ENCODE measurements at places on chromosomes 12 and 14.

DNA sequence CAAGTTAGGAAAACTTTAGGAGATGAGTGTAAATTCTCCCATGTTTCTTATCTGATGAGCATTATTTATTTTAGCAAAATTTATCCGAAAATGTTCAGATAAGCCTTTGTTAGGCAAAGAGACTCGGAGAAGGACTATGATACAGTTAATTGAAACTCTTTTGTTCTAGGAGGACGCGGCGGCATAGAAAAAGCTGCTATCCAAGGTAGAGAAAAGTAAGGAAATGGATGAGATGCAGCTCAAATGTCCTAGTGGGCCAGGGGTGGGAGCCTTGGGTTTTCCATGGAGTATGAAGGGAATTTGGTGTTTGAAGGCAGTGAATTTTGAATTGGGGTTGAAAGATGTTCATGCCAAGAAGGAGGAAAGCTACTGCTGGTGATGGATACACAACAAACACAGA lies 1504.5 kb downstream of the AACS start:
- DNase-seq: no peak

DNA sequence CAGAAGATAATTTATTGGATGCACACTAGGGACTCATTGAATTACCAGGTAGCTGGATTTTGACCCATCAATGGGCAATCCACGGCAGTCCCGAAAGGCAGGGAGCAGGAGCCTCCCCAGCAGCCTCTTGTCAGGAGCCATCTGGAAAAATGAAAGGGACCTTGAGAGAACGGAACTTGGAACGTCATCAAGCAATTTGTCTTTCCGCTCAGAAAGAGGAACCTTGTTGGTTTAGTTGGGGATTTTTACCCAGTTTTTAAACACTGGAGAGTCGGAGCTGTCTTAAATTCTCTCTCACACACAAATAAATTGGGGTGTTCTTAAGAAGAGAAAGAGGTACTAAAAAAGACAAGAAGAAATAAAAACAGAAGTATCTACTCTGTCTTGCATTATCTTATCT lies 1351.7 kb upstream of the TMEM132C start:
- DNase-seq: no peak

GRCh38 chr12:53217051-53217930 lies 10.2 kb upstream of the ITGB7 start:
- no peak for DNase-seq

GRCh38 chr14:99407416-99407815 lies 73.2 kb downstream of the SETD3 start:
- DNase-seq: no peak

DNA sequence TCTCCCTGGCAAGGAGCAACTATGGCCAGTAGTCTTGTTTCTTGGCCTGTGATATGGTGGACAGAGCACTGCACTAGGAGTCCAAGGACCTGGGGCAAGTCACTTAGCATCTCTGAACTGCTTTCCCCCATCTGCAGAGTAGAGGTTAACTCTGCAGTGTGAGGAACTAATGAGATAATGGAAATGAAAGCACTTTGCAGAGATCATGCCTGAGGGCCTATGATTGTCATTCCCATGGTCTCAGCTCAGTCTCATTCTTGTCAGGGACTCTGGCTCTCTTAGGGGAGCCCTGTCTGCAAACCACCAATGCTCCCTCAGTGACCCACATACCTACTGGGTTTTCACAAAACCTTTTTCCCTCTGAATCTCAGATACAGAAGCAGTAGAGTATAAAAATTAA lies 6.5 kb upstream of the PNMA1 start:
- no peak for DNase-seq

- DNase-seq: no peak
Observed at GRCh38 chr14:51676549-51676948, 24.8 kb downstream of the FRMD6 start.

DNA sequence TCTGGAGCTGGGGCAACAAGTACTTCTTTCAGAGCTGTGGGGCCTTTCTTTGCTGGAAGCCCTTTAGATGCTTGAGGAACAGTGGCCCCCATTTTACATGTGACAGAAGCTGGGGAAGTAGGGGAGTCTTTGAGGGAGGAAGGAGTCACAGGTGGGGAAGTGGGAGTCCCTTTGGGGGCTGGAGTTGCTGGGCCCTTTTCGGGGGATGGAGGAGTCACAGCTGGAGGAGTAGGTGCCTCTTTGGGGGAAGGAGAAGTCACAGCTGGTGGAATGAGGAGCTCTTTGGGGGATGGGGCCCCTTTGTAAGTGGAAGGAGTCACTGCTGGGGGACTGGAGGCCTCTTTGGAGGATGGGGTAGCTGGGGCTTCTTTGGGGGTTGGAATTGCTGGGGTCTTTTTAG lies 8.6 kb downstream of the NACA start:
- no peak for DNase-seq

- peak; percentile 72 for DNase-seq
Observed at GRCh38 chr14:64721391-64721791, 17.2 kb downstream of the PLEKHG3 start.

- DNase-seq: no peak
Observed at GRCh38 chr14:104650981-104651875, 38.2 kb upstream of the INF2 start.

- DNase-seq: no peak
Observed at GRCh38 chr12:74242088-74242487, 295.5 kb upstream of the ATXN7L3B start.

GRCh38 chr12:77224346-77224745 lies 159.0 kb upstream of the E2F7 start:
- DNase-seq: no peak

DNA sequence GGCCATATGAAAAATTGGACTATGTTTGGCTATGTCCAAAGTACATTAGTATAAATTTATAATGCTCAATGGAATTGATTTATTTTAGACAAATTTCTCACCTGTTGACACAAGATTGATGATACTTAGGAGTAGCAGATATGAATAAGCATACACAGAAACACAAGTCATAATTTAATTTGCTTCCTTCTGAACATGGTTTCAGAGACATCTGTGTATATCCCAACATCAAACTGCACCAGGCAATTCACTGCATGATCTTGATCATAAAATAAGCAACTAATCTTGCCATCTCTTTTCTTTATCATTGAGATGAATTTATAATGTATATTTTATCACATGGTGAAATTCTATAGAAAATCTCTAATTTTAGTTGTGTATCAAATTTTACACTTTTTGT lies 3.8 kb downstream of the CLECL1 start:
- no peak for DNase-seq

GRCh38 chr12:11901701-11902524 lies 168.8 kb upstream of the BCL2L14 start:
- DNase-seq: no peak

GRCh38 chr14:76713121-76713520 lies 48.1 kb upstream of the VASH1 start:
- DNase-seq: peak; percentile 32

DNA sequence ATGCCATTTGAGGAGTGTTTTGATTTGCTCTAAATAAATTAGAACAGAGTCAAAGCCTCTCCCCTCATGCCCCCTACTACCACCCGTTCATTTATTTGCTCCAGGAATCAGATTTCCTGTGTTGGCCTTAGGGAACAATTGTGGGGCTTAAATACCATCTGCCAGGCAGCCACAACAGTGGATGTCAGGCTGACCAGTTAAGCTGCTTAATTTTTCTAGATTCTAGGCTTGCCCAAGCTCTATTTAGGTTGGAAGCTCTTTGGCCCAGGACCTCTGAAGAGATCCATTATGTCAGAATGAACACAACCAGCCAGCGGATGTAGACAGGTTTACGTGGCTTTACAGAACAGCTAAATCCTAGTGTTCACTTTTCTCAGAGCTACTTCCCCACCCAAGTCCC lies 1.0 kb upstream of the TIMELESS start:
- no peak for DNase-seq

DNA sequence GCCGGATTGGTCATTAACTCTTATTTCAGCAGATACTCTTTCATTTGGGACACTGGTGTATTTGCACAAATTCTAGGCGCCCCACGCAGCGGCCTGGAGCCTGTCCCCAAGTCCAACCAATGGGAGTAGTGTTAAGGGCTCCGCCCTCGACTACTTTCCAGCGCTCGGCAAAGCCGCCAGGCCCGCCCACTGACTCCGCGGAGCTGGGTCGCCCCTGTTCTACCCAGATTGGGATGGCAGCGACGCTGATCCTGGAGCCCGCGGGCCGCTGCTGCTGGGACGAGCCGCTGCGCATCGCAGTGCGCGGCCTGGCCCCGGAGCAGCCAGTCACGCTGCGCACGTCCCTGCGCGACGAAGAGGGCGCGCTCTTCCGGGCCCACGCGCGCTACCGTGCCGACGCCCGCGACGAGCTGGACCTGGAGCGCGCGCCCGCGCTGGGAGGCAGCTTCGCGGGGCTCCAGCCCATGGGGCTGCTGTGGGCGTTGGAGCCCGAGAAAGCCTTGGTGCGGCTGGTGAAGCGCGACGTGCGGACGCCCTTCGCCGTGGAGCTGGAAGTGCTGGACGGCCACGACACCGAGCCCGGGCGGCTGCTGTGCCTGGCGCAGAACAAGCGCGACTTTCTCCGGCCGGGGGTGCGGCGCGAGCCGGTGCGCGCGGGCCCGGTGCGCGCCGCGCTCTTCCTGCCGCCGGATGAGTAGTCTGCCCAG lies at the start of gene ACOT6:
Gene ACOT6 (plus strand): TSS at position 179 of the 707 bp plus-strand sequence. CDS start 55 bp downstream, at position 234.
- peak; percentile 96 for DNase-seq

DNA sequence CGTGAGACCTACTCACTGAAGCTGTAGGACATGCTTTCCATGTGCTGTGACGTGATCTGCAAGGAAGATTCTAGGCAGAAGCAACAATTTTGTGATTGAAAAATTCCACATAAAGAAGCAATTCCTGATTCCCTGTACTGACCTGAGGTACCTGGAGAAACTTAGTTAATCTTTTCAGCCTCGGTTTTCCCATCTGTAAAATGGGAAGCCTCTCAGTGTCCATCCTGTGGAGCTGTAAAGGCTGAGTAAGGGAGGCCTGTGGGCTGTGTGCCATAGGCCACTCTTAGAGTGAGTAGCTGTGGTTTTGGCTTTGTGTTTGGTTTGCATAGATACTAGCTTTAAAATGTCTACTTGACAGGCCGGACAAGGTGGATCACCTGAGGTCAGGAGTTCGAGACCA lies 50.7 kb downstream of the SFSWAP start:
- DNase-seq: no peak

DNA sequence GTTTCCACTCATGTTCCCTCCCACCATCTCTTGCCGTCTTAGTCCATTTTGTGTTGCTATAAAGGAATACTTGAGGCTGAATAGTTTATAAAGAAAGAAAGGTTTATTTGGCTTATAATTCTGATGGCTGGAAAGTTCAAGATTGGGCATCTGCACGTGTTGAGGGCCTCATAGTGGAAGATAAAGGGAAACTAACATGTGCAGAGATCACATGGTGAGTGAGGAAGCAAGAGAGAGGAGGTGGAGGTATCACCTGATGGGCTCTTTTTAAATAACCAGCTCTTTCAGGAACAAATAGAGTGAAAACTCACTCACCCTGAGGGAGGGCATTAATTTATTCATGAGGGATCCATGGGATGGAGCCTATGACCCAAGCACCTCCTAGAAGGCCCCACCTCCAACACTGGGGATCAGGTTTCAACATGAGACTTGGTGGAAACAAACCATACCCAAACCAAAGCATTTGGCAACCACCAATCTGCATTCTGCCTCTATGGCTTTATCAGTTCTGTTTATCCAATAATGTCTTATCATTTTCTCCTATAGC lies 29.5 kb downstream of the MYO1H start:
- no peak for DNase-seq

DNA sequence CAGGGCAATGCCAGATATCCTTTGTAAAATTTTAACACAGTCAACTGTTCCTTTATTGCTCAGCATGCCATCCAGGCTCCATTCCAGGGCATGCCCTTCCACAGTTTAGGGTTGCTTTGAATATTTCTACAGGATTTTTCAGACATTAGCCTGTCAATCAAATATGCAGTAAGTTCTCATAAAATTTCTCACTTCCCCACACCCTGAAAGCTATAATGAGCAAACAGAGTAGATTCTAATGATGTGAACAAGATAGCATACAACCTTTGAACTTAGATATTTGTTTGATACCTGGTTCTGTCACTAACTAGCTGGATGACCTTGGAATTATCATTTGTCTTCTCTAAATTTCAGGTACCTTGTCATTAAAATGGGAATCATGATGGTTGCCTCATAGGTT lies 251.2 kb downstream of the SYT1 start:
- no peak for DNase-seq

DNA sequence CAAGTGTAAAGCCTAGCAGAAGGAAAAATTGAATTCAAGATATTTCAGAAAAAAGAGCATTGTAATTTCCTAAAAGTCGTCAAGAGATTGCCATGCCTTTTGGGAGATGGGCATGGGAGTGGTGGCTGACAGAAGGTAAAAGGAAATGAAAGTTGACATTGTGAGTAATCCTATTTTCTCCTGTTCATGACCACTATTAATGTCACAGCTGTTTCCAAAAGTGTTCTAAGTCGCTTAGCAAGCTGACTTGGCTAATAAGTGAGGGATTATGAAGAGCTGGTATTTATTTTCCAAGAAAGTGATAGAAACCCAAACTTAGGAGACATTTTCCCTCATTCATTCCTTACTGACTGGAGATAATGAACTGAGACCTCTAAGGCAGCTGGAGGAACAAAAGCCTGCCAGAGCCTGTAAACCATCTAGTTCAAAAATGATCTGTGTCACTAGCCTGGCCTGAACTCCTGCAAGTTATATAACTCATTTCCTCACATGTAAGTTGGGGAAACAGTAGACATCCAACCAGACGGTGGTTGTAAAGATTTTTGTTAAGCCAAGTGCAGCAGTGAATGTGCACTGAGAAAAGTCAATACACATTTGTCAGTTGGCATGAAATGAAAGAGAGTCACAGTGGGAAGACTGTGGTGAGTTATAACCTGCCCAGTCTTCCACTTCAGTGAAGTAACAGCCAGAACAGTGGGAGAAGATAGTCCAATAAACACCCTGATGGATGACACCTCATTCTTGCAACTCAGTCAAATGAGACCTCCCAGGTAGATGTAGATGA lies 75.8 kb downstream of the DIO2 start:
- DNase-seq: no peak

DNA sequence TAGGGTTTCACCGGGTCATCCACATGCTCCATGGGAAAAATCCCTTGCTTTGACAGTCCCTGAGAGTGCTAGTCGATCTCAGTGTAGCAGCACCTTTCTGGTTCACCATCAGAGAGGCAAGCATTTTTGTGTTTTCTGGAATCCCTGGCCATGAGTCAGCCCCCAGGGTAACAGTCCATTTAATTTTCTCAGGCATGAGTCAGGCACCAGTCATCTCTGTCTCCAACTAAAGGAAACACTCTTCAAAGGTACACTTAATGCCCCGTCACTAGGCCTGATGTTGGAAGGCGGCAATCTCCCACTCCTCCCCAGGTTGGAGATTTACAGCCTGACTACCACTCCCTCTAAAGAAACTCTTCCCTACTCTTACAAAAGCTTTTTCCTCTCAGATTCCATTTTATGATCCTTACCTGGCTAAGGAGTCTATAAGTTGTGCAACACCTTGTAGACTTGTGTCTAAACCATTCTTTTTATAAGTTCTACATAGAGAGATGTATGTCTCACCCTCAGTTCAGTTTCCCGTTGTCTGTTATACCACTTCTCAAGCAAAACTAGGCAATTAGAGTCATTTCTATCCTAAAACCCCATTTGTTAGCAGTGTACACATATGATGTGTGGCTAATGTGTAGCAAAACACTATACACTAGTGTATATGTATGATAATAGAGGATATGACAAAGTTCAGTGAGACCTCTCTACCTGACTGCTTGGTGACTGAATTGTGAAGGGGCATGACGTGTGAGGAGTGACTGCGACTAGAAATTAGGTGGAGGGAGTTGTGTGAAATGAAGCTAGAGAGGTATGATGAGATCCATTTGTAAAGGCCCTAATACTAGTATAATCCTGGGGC lies 24.6 kb downstream of the TMEM19 start:
- no peak for DNase-seq

- DNase-seq: no peak
Observed at GRCh38 chr12:6029401-6029800, 84.3 kb upstream of the ANO2 start.

All from left lobe of liver (tissue), 2 donors.